ENCODE measurements at places on chromosomes 1 and 21.
A peak's percentile ranks its signal among the peaks of the same experiment; 100 is the strongest.

DNA sequence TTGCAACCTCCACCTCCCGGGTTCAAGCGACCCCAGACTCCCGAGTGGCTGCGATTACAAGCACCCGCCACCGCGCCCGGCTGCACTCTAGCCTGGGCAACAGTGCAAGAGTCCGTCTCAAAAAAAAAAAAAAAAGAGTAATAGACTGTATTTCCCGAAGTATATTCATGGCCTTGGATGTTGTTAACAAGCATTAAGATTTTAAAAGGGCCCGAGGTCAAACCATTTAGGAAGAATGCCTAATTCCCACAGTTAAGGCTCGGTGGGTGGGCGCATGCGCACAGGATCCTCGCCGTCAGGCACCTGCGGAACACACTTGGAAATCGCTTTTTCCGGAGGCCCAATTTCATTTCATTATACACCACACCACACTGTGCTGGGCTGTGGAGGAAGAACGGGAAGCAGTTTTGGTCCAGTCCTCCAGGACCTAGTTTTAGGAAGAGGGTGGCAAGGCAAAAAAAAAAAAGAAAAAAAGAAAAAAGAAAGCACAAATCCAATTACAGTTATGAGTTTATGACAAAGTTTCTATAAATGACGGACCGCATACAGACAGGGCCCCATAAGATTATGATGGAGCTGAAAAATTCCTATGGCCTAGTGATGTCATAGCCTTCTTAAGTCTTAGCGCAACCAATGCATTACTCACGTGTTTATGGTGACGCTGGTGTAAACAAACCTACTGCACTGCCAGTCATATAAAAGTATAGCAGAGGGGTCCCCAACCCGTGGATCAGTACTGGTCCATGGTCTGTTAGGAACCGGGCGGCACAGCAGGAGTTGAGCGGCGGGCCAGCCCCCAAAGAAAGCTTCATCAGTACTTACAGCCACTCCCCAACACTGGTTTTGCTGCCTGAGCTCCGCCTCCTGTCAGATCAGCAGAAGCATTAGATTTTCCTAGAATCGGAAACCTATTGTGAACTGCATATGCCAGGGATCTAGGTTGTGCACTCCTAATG is 38.2 kb downstream of the H3-3A start:
- no peak for DNase-seq
- H3K36me3 ChIP-seq: no peaks in the 10 kb centered on the region
- H3K4me3 ChIP-seq: peak overlapping the region; percentile 55
- no peak overlapping the region for H3K27ac ChIP-seq
- no peaks in the 10 kb centered on the region for H3K27me3 ChIP-seq

DNA sequence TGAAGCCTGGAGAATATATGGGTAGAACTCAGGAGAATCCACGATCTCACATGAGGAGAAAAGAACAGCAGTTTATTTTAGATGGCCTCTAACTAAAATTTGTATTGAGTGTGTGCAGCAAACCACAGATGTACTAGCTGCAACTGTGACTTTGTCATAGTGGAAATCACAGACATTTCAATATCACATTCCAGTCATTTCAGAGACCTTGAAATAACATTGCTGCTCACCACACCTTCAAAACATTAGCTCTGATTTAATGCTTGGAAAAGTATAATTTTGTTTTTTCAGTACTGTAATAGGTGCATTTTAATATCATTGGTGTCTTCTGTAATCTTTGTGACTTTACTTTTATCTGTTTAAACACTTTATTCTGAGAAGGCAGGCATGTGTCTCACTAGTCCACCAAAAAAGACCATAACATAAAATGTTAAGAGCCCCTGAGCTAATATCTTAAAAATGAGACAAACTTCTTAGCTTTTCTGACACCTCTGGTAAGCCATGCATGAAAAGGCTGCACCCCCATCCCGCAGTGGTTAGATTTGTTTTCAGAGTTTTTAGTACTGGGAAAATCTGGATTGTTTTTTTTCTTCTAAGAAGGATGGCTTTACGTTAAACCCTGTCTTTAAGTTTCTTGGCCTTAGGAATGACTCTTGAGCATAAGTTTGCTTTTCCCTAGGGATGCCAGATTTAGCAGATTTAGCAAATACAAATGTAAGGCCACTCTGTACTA is 30.1 kb downstream of the KCNJ15 start:
- no peaks in the 10 kb centered on the region for H3K36me3 ChIP-seq
- no peak overlapping the region for H3K4me3 ChIP-seq
- DNase-seq: no peak
- no peaks in the 10 kb centered on the region for H3K27me3 ChIP-seq
- H3K27ac ChIP-seq: no peak overlapping the region

- no peaks in the 10 kb centered on the region for H3K4me1 ChIP-seq
- no peaks in the 10 kb centered on the region for H3K36me3 ChIP-seq
- DNase-seq: no peak
- H3K4me3 ChIP-seq: no peak overlapping the region
- H3K27me3 ChIP-seq: no peaks in the 10 kb centered on the region
Observed at GRCh38 chr1:57922130-57922529, 498.3 kb upstream of the DAB1 start.

- H3K27me3 ChIP-seq: no peaks in the 10 kb centered on the region
- no peaks in the 10 kb centered on the region for H3K4me1 ChIP-seq
- DNase-seq: no peak
- H3K36me3 ChIP-seq: no peaks in the 10 kb centered on the region
- no peak overlapping the region for H3K4me3 ChIP-seq
Observed at GRCh38 chr1:244006381-244006901, 44.6 kb upstream of the ZBTB18 start.

GRCh38 chr1:48920851-48921250 is 144.2 kb upstream of the BEND5 start:
- H3K4me1 ChIP-seq: peaks cover 3% of the 10 kb centered on the region
- H3K27ac ChIP-seq: no peak overlapping the region
- DNase-seq: no peak
- no peaks in the 10 kb centered on the region for H3K36me3 ChIP-seq
- H3K27me3 ChIP-seq: no peaks in the 10 kb centered on the region
- no peak overlapping the region for H3K4me3 ChIP-seq

GRCh38 chr21:33075128-33075527 is 5.2 kb downstream of the OLIG1 start:
- no peak for DNase-seq
- no peaks in the 10 kb centered on the region for H3K36me3 ChIP-seq
- H3K27me3 ChIP-seq: peaks cover 3% of the 10 kb centered on the region
- H3K4me1 ChIP-seq: peaks cover 8% of the 10 kb centered on the region
- H3K27ac ChIP-seq: no peak overlapping the region

DNA sequence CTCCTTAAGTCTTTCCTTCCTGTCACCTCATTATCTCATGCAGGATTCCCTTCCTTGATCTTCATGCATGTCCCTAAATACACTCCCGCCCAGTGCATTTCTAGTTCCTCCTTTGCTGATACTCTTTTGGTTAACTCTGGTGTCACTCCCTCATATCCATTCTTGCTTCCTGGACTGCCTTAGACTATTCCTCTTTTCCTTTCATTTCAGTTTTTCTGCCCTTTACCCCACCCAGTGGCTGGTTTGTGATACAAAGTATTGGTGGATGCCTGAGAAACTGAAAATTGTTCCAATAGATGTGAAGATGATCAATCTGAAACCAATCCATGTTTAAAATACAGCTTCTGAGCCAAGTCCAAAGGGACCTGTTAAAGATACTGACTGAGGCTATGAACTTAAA is 553.8 kb upstream of the CAMK1G start:
- H3K4me3 ChIP-seq: no peak overlapping the region
- no peaks in the 10 kb centered on the region for H3K36me3 ChIP-seq
- DNase-seq: no peak

- H3K4me1 ChIP-seq: peaks cover 41% of the 10 kb centered on the region
- no peak overlapping the region for H3K4me3 ChIP-seq
- H3K36me3 ChIP-seq: peaks cover 4% of the 10 kb centered on the region
- H3K27me3 ChIP-seq: no peaks in the 10 kb centered on the region
Observed at GRCh38 chr1:203797948-203798655, 2.7 kb downstream of the ZBED6 start.

DNA sequence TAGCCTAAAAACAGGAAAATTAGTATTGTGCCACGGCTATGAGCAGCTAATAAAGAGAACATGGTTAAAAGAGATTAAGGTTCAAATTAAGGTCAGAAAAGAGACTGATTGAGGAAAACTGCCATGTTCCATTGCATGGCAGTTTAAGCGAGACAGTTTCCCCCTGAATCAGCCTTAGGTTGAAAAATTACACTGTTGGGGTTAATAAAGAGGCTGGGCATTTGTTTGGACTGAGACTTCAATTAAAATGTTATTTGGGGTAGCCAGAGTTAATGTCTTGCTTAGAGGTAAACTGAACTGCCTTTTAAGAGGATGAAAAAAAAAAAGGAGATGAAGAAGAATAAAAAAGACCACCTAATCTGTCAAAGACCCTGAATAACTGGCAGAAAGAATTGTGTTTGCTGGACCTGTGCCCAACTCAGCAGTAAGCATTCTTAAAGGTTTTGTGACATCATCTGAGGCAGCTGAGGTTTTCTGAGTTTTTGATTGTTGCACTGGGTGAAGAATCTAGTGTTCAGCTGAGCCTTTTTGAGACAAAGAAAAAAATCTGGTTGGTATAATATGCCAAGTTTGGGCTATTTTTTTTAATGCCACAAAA is 17.7 kb upstream of the PROX1 start:
- no peak overlapping the region for H3K27ac ChIP-seq
- H3K4me1 ChIP-seq: no peaks in the 10 kb centered on the region
- no peak overlapping the region for H3K4me3 ChIP-seq
- H3K27me3 ChIP-seq: no peaks in the 10 kb centered on the region

DNA sequence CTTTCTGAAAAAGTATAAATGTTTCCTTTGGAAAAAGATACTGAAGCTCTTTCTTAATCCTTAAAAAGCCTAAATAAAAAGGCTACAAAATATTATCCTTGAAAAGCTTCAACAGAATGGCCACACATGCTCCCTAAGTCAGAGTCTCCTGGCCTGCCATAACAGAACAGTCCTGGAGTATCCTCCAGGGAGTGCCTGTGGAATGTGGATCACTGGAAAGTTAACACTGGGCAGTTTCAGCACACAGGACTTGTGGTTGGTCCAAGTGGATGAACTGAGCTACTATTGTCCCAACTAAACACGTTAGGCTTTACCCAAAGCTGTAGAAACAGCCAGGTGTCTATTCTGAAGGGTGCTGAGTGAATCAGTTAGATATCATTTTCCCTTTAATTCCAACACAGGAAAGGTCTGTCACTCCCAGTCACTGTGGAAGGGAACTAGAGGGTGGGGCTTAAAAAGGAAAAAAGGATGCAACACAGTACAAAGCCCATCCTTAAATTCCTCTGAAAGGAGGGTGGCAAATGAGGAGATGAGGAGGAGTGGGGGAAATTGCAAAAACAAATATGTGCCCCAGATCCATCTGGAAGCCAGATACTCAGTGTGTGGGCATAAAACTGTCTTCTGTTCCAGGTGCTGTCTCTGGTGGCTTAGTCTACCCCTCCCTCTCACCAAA is 196.3 kb upstream of the SPAG17 start:
- DNase-seq: no peak
- H3K27me3 ChIP-seq: no peaks in the 10 kb centered on the region
- H3K4me1 ChIP-seq: no peaks in the 10 kb centered on the region
- H3K27ac ChIP-seq: no peak overlapping the region
- no peak overlapping the region for H3K4me3 ChIP-seq

DNA sequence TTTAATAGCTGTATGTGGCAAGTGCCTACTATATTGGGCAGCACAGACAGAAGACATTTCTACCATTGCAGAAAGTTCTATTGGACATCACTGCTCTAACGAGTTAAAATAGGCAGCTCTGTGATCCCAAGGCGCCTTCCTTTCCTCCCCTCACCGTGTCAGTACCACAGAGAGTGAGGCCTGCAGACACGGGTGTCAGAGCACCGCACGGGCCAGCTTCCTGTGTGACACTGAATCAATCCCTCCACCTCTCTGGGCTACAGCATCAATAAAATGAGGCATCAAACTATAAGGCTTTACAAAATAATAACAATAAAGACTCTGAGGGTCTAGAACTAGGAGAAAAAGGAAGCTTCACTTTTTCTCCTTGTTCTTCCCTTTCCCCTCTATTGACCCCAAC is 246.7 kb downstream of the FOXD2 start:
- H3K27me3 ChIP-seq: no peaks in the 10 kb centered on the region
- no peak overlapping the region for H3K4me3 ChIP-seq
- H3K27ac ChIP-seq: peak overlapping the region; percentile 89

- no peaks in the 10 kb centered on the region for H3K36me3 ChIP-seq
- no peak overlapping the region for H3K4me3 ChIP-seq
- no peak for DNase-seq
- no peak overlapping the region for H3K27ac ChIP-seq
- peaks cover 9% of the 10 kb centered on the region for H3K4me1 ChIP-seq
- H3K27me3 ChIP-seq: no peaks in the 10 kb centered on the region
Observed at GRCh38 chr1:8170059-8170835, 144.1 kb upstream of the ERRFI1 start.

GRCh38 chr1:85583611-85584263 is 3.2 kb downstream of the CCN1 start:
- H3K36me3 ChIP-seq: peaks cover 30% of the 10 kb centered on the region
- no peak for DNase-seq
- peak overlapping the region; percentile 62 for H3K4me3 ChIP-seq
- H3K27me3 ChIP-seq: no peaks in the 10 kb centered on the region
- peak overlapping the region; percentile 92 for H3K27ac ChIP-seq
- peaks cover 3% of the 10 kb centered on the region for H3K4me1 ChIP-seq

DNA sequence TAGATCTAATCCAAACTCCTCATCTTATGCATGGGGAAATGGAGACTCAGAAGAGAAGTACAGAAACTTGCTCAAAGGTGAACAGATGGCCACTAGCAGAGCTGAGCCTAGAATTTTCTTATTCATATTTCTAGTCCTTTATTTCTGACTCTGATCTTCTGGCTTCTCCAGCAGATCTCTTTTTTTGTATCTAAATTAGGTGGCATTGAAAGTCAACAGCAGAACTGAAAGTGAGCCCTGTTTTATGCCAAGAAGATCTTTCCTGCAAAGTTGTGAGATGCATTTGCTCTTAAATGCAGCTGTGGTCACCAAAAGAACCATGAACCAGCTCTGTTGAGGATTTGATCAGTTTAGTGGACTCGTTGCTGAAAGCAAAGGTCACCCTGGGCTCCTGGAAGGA is 75.5 kb downstream of the KAZN start:
- no peaks in the 10 kb centered on the region for H3K36me3 ChIP-seq
- DNase-seq: no peak
- H3K4me1 ChIP-seq: no peaks in the 10 kb centered on the region
- H3K4me3 ChIP-seq: no peak overlapping the region
- H3K27ac ChIP-seq: no peak overlapping the region

DNA sequence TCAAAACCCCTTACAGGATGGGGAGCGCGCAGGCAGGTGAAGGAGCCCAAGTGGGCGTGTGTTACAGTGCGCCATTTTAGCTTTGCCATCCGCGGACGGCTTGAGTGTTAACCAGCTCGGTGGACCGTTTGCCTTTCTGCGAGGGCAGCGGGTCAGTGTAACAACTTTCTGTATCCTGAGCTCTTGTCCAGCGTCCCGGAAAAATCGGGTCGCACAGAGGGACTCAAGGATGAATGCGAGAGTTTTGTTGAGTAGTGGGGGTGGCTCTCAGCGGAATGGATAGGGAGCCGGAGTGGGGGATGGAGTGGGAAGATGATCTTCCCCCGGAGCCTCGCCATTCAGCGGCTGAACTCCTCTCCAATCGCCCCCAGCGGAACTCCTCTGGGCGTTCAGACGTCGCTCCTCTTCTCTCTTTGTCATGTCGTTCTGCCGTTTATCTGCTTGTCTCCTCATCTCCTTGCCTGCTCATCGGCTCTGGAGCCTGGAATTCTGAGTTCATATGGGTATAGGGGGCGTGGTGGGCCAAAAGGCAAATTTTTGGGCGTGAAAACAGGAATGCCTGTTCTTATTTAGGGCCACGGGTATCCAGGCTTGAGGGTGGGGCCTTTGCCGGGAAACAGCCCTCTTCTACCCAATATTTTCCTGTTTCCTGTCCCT is 295.4 kb downstream of the CTH start:
- H3K4me1 ChIP-seq: peaks cover 3% of the 10 kb centered on the region
- no peak for DNase-seq
- no peaks in the 10 kb centered on the region for H3K36me3 ChIP-seq
